SK-MEL-5 (cell line): ENCODE measurements at places on chromosomes 2 and 18. TPM values are rescaled to one million over a fixed set of nuclear protein-coding genes. Genes with fewer than 3 reads are reported as not detected.

Gene CASP10
- total RNA-seq, result 4.1 and 4.6 TPM in 2 replicates

- DNase-seq, result no peak
Observed at GRCh38 chr18:35923939-35924684, 48.4 kb upstream of the RMP24 start.

DNA sequence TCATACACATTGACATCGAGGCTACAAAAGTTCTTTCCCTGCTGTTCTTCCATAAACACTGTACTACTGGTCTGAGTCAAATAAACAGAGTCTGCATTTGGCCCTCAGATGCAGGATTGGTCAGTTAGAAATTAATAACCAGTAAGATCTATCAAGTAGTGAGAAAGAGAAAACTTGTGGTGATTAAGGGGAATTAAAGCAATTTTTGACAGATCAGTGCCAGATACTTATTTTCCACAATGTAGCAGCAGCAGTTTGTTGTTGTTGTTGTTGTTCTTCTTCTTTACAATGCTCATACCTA is 85.0 kb downstream of the IKZF2 start:
- DNase-seq, result no peak

DNA sequence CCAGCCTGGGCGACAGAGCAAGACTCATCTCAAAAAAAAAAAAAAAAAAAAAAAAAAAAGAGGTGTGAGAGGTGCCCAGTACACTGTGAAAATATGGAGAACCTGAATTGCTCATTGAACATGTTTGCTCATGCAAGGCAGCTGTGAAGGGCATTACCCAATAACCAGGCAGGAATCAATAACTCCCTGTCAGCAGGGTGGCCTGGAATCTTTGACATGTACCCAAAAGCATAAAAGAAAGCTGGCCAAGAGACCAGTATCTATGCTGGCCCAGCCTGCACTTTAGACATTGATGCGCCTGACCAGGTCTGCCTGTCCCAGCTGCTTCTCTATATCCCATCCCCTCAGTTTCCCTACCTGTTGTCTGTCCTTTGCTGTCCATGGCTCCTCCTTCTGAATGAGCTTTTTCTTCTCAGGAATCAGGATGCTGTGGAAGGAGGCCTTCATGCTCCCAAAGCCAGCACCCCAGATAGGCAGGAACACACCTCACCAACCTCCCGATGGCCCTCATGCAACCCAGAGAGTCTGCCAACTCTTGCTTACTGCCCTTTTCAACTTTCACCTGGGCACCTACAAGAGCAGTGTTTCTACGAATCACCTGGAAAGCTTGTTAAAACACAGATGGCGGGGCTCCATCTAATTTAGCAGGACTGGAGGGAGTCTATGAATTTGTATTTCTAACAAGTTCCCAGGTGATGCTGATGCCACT is 83.4 kb upstream of the PPP1CB start:
- no peak for DNase-seq

- no peak for DNase-seq
Observed at GRCh38 chr2:145548479-145548878, 1028.6 kb upstream of the ZEB2 start.

Gene ELOA2
- total RNA-seq, result not detected in 2 replicates

GRCh38 chr2:60318544-60318943 is 234.9 kb downstream of the BCL11A start:
- DNase-seq, result peak; percentile 23

Gene OTX1
- 1.2 and 1.9 TPM in 2 replicates for total RNA-seq

GRCh38 chr2:10225291-10226037 is 77.2 kb upstream of the HPCAL1 start:
- no peak for DNase-seq
